ENCODE measurements at places on chromosomes 1 and 21. TPM values are rescaled to one million over a fixed set of nuclear protein-coding genes. Genes with fewer than 3 reads are reported as not detected.

The OR2L3 gene
- not detected for total RNA-seq

The AGT gene
- total RNA-seq: not detected

DNA sequence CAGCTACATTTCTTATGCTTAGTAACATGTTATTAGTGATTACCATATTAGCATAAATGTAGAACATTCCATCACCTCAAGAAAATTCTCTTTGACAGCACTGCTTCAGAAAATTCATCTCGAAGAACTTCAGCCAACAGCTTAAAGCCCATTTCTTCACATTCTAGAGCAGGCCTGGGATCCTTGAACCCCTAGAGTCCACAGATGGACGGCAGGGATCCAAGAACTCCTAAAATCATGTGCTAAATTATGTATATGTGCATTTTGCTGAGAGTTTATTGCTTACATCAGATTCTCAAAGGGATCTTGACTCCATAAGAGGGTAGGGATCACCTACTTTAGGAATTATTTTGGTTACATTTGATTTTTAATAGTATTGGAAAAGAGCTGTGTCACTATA, 76.2 kb upstream of the TEKT2 start:
- no peaks in the 10 kb centered on the region for H3K4me1 ChIP-seq
- peaks cover 9% of the 10 kb centered on the region for H3K36me3 ChIP-seq
- no peak overlapping the region for H3K4me3 ChIP-seq
- no peaks in the 10 kb centered on the region for H3K27me3 ChIP-seq
- DNase-seq: no peak

DNA sequence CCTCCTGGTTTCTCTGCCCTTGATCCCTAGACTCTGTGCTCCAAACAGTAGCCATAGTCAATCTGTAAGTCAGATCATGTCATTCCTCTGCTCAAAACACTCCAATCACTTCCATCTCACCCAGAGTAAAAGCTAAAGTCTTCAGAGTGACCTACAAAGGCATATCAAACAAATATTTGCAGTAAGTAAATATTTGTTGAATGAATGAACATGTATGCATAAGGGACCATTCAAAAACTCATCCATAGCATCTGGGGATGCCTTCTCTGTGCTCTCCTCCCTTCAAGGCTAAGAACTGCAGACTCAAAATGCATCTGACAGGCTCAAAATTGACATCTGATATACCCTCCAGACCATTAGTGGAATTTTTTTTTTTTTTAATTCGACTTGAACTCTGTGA, 18.1 kb upstream of the AK5 start:
- no peak overlapping the region for H3K27ac ChIP-seq
- H3K27me3 ChIP-seq: peaks cover 4% of the 10 kb centered on the region
- H3K4me3 ChIP-seq: no peak overlapping the region
- no peak for DNase-seq
- H3K4me1 ChIP-seq: no peaks in the 10 kb centered on the region
- H3K36me3 ChIP-seq: no peaks in the 10 kb centered on the region

DNA sequence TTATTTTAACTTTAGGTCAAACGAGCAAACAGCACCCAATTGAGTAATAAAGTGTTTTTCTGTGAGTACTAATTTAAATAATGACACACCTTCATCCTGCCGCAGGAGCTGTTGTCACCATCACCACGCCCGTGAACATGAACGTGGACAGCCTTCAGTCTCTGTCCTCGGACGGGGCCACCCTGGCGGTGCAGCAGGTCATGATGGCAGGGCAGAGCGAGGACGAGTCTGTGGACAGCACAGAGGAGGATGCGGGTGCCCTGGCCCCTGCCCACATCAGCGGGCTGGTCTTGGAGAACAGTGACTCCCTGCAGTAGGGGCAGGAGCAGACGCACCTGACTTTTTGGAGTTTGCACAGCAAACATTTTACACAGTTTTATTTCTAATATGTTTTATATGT, 45.9 kb downstream of the CBS start:
- no peak overlapping the region for H3K4me3 ChIP-seq
- no peak for DNase-seq
- H3K27ac ChIP-seq: no peak overlapping the region
- H3K27me3 ChIP-seq: no peaks in the 10 kb centered on the region

GRCh38 chr1:17002524-17002902, 9.2 kb downstream of the ATP13A2 start:
- no peaks in the 10 kb centered on the region for H3K27me3 ChIP-seq
- H3K4me1 ChIP-seq: no peaks in the 10 kb centered on the region
- H3K27ac ChIP-seq: no peak overlapping the region
- peaks cover 56% of the 10 kb centered on the region for H3K36me3 ChIP-seq

GRCh38 chr1:1189111-1189510, 15.4 kb downstream of the TTLL10 start:
- H3K27me3 ChIP-seq: no peaks in the 10 kb centered on the region
- H3K4me1 ChIP-seq: no peaks in the 10 kb centered on the region
- H3K4me3 ChIP-seq: no peak overlapping the region
- DNase-seq: no peak
- H3K36me3 ChIP-seq: no peaks in the 10 kb centered on the region

DNA sequence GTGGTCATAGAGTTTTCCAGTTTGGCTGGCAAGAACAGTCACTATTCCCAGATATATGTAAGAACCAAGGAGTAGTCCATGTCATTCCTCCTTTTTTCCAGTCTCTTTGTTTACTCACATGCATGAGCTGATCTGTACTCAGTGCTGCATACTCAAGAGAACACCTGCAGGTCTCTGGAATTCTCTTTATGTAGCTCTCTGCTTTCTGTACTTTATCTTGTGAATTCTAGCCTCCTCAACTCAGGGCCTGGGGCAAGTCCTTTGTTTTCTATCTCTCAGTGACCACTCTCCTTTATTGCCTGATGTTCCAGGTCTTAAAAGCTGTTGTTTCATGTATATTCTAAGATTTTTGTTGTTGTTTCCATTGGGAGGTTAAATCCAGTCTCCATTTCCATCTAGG, 478.9 kb downstream of the DPYD start:
- no peaks in the 10 kb centered on the region for H3K36me3 ChIP-seq
- H3K4me1 ChIP-seq: no peaks in the 10 kb centered on the region
- no peak for DNase-seq
- H3K4me3 ChIP-seq: no peak overlapping the region

DNA sequence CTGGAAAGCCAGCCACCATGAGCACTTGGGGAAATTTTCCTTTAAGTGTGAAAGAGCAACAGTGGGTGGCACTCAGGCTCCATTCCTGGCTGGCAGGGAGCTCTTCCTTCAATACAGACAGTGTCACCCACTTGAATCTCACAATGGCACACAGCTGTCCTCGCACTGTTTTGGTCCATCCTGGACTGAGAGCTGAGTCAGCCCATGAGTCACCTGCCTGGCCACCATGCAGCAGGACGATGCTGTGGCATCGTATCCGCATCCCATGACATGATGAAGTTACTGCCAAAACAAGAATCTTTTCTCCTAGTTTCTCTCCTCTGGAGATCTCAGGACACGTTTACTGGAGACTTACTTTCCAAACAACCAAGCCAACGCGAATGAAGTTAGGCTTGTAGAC, 6.0 kb downstream of the TMPRSS2 start:
- no peaks in the 10 kb centered on the region for H3K4me1 ChIP-seq
- peaks cover 10% of the 10 kb centered on the region for H3K27me3 ChIP-seq
- no peak overlapping the region for H3K27ac ChIP-seq
- no peak for DNase-seq
- H3K4me3 ChIP-seq: no peak overlapping the region

GRCh38 chr1:208628022-208628914, 384.1 kb upstream of the PLXNA2 start:
- H3K4me3 ChIP-seq: no peak overlapping the region
- no peaks in the 10 kb centered on the region for H3K27me3 ChIP-seq
- H3K36me3 ChIP-seq: no peaks in the 10 kb centered on the region
- no peak overlapping the region for H3K27ac ChIP-seq

- no peak overlapping the region for H3K27ac ChIP-seq
- no peaks in the 10 kb centered on the region for H3K36me3 ChIP-seq
- no peaks in the 10 kb centered on the region for H3K4me1 ChIP-seq
- no peaks in the 10 kb centered on the region for H3K27me3 ChIP-seq
- no peak overlapping the region for H3K4me3 ChIP-seq
Observed at GRCh38 chr1:30406996-30407864, 316.2 kb downstream of the MATN1 start.

All from H9 (cell line).